ENCODE measurements at places on chromosomes 4 and X.

DNA sequence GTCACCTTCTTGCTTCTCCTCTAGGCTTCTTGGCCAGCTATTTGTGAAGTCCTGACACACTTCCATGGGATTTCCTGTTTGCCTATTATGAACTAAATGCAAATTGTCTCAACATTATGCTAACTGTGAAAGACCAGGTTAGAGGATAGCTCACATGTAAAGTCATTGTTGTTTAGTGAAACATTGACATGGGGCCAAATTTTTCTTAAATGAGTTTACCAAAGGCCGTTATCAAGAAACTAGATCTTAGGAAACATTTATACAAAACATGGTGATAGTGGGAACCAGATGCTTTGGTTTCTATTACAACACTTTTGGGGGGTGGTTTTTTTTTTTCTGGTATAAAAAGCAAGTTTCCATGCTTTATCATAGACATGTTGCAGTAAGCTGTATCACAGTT lies 466.8 kb upstream of the FAM241A start:
- peak; percentile 30 for DNase-seq

DNA sequence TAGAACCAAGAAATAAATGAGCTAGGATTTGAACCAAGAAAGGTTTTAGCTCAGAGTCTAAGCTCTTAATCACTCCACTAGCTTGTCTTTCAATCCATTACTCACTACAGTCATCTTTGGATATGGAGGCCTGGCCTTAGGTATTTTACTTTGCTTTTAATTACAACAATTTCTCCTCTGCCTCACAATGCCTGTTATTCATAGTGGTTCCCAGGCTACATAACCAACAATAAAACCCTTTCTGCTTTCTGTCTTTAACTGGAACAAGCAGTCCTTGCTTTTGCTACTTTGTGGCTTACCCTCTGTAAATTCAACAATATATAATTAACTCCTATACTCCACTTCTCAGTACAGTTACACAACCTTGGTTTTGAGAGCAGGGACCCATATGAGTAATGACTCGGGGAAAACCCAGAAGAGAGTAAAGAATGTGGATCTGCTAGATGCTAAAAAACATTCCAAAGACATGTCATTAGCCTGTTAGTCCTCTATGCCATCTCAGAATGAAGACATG lies 94.7 kb upstream of the NAP1L5 start:
- peak; percentile 71 for DNase-seq

GRCh38 chr4:84957514-84958420 lies 8.7 kb downstream of the WDFY3 start:
- DNase-seq: no peak

DNA sequence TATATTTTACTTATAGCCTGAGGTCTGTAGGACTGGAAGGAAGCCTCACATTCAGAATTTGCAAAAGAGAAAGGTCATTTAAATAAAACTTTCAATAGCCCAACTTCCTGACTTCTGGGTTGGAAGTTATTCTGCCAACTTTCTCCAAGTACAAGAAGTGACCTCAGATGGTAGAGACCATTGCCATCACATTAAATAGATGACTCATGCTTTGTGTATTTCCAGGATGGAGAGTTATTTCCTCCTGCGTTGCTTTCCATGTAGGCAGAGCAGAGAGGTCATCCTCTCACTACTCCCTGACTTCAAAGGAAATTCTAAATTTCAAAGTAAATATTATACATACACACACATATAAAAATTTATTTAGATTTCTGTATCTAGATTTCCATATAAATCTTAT lies 73.0 kb upstream of the NR3C2 start:
- peak; percentile 41 for DNase-seq

GRCh38 chrX:135264206-135264605 lies 12.3 kb downstream of the ETDA start:
- DNase-seq: no peak

DNA sequence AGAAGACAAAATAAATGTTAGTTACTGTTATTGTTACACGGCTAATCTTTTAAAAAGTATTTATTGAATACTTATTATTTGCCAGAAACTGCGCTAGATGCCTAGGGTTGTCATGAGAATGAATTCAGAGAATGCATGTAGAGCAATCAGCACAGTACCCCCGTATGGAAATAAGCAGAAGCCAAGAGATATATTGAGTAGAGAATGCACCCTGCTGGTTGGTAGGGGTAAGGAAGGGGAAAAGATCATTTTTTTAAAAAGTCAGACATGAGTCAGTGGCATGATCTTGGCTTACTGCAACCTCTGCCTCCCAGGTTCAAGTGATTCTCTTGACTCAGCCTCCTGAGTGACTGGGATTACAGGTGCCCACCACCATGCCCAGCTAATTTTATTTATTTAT lies 13.1 kb upstream of the DRP2 start:
- DNase-seq: peak; percentile 33

GRCh38 chr4:174047363-174047762 lies 236.1 kb downstream of the FBXO8 start:
- DNase-seq: no peak

- DNase-seq: no peak
Observed at GRCh38 chr4:142158980-142159379, 522.6 kb downstream of the IL15 start.

GRCh38 chr4:100889898-100890297 lies 372.1 kb upstream of the EMCN start:
- DNase-seq: no peak

DNA sequence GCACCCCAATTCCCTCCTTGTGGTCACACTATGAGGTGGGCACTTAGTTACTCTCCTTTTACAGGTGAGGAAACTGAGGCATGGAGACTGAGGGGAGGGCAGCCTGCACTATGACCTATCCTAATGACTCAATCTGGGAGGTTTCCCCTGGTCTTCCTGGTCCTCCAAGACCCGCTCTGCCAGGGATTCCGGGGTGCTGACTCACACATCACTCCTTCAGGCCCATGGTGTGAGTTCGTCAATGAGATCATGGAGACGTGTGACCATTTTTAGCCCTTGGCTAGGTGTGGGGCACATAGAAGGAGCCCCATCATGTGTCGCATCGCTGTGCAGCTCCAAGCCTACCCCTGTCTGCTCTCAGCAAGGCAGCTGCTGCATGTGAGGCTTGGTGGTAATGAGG lies 32.4 kb upstream of the BCOR start:
- no peak for DNase-seq

DNA sequence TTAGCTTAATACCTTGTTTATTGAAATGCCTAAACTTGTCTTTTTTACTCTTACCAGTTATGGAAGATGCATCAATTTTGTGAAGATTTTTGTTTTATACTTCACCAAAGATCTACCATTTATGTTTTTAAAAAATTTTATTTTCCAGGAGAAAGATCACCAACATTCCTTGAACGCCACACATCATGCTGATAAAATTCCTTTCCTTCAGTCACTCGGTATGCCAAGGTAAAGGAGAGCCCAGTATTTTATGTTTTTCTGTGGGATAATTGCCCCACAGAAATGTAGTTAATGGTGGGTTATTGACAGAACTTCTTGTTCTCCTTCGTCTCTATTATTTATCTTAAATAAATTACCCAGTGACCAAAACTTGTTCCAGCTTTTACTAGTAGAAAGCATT lies 217.0 kb downstream of the GC start:
- peak; percentile 21 for DNase-seq

DNA sequence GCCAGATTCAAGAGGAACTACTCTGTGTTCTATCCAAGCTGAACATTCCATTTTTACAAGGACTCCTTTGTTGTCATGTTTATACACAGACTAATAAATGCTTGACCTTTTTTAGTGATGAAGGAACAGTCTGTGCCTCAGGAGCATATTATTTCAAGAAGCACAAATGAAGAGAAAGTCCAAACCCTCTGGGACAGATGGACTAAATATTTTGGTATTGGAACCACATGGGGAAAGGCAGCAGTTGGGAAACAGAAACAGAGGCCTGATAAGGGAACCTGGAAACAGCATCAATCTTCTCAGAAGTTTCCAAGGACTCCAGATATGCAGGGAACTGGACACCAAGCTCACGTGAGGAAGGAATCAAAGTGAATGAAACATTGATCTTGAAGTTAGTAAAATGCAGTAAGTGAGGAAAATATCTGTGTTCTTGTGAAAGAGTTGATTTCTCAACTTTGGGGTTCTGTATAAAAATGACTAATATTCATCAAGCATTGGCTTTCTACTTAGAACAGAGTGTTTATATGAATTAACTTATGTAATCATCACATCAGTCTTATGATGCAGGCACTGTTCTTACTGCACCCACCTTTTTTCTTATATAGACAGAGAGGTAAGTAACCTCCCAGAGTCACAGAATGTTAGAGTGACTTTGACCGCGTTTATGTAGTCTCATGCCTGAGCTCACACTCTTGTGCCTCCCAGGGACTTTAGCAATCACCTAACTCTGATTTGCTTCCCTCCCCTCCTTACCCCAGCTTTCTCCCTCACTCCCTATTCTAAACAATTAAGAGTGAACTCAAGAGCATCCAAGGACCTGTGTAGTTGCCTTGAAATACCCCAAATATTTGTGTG lies 148.9 kb upstream of the JADE1 start:
- DNase-seq: peak; percentile 96

- DNase-seq: no peak
Observed at GRCh38 chrX:47637546-47638195, 7.9 kb upstream of the CFP start.

- peak; percentile 87 for DNase-seq
Observed at GRCh38 chrX:2690856-2691542, at the start of gene CD99. CD99 (plus strand) TSS chrX:2691295; CDS start chrX:2691361, 66 bp downstream.

DNA sequence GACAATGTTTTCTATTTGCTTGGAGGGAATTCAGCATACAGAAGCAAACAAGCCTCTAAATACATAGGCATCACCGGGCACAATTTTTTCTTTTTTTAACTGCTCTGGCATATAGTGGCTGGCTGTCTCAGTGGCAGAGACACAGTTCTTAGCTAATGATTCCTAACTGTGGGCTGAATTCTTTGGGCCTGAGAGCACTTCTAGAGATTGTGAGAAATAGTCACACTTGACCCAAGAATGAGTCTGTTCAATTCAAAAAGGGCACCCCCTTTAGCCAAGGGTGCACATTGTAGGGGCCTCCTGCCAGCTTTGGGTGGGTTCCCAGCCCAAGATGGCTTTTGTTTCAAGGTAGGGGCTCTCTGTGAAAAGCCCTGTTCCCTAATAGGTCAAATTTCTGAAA lies 345.7 kb downstream of the ARHGAP10 start:
- DNase-seq: peak; percentile 15

- DNase-seq: no peak
Observed at GRCh38 chrX:50161127-50161526, 39.7 kb downstream of the AKAP4 start.

GRCh38 chr4:8238515-8239053 lies 31.0 kb upstream of the HTRA3 start:
- no peak for DNase-seq

DNA sequence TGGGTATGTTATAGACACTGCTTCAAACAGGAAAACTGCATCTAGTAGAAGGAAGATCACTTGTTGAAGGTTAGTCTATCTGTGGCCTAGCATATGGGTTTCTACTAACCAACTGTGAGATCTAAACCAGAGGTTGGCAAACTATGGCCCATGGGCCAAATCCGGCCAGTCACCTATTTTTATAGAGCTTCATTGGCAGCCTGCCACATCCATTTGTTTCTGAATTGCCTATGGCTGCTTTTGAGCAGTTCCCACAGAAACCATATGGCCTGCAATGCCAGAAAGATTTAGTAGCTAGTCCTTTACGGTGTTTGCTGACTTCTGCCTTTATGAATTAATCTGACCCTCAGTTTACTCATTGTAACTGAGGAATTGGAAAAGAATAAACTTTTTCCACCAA lies 71.1 kb downstream of the MID1 start:
- DNase-seq: peak; percentile 7

DNA sequence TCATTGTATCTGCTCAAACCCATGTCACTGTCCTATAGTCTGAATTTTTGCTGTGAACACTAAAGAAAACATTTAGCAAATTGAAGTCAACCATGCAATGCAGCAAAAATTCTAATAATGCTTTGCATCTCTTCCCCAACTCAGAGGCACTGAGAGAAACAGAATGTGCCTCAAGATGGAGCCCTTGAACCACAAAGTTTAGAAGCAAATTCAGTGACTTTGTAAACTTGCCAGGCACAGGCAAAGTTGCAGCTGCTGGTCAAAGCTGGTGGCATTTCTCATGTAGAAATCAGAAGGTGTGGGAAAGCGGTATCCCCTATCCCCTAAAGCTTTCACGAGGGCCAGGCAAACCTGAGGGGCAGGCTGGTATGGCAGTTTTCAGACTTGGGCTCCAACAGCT lies 121.7 kb upstream of the DIPK2B start:
- DNase-seq: peak; percentile 87

DNA sequence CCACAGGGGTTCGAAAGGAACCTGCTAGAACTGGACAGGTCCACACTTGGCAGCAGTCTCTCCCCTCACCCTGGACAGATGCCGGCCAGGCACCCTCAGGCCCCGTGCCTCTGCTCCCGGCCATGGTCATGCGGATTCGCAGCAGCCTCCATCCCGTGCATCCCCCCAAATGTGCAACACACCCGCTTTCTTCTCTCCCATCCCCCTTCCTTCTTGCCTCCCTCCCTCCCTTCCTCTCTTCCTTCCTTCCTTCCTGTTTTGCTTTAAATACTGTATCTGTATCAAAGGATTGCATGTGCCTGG lies 35.0 kb upstream of the HMX1 start:
- no peak for DNase-seq

GRCh38 chrX:9864011-9864410 lies 77.8 kb downstream of the SHROOM2 start:
- DNase-seq: no peak

GRCh38 chrX:74434336-74434735 lies 13.0 kb downstream of the SLC16A2 start:
- no peak for DNase-seq

GRCh38 chrX:13215729-13216128 lies 104.1 kb downstream of the ATXN3L start:
- DNase-seq: peak; percentile 61

GRCh38 chr4:16537926-16538325 lies 311.7 kb upstream of the TAPT1 start:
- no peak for DNase-seq

DNA sequence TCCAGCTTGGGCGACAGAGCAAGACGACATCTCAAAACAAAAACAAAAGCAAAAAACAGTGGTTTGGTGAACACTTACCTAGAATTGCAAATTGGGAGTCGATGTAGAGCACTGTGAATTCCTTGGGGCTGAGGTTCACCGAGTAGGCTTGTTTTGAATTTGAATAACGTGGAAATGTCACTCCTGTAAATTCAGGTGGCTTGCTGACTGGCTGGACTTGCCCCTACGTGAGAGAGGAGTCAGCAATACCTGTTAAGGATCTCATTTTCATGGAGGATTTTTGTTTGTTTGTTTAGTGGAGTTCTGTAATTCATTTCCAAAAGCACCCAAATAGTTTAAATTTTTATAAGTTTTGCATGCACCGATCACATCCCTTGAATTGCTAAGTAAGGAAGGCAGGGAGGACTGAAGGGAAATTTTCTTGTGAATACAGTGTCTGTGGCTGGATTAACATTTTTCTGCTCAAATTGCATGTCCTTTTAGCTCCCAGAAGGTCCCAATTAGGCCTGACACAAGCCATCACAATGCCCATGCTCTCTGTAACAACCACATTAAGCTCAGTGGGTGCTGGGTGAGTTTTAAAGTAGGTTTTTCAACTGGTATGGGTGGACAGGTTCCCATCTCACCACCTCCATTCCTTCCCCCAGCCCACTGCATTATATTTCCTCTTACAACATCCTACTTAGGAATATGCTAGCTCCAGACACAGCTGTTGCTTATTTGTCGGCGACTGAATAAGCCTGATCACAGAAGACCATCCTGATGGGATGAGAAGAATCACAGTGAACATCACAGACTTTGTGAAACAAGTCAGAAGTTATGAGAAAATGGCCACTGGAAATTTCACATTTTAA lies 58.5 kb upstream of the TTC29 start:
- no peak for DNase-seq
